ENCODE measurements at places on chromosomes 1 and 21.

DNA sequence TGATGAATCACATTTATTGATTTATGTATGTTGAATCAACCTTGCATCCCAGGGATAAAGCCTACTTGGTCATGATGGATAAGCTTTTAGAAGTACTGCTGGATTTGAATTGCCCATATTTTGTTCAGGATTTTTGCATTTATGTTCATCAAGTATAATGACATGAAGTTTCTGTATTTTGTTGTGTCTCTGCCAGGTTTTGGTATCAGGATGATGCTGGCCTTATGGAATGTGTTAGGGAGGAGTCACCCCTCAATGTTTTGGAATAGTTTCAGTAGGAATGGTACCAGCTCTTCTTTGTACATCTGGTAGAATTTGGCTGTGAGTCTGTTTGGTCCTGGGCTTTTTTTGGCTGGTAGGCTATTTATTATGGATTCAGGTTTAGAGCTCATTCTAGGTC lies 1643.1 kb upstream of the B3GALT2 start:
- no peak for DNase-seq

DNA sequence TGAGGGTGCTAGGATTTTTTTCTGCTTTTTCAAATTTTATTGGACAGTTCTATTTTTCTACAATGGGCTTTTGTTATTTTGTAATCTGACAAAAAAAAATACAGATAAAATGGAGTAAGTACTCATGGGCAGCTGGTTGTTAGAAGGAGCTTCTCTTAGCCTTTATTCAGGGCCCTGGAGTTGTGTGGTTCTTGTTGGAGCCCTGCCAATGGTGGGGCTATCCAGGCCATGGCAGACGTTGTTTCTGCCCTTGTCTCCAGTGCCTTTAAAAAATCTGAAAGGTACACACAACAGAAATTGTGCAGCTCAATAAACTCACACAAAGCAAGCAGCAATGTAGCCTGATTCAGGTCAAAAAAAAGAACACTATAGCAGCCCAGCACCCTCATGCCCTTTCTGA lies 153.5 kb upstream of the GALNT2 start:
- DNase-seq = no peak

- DNase-seq = no peak
Measured at GRCh38 chr1:82486969-82487368, 686.2 kb downstream of the ADGRL2 start.

DNA sequence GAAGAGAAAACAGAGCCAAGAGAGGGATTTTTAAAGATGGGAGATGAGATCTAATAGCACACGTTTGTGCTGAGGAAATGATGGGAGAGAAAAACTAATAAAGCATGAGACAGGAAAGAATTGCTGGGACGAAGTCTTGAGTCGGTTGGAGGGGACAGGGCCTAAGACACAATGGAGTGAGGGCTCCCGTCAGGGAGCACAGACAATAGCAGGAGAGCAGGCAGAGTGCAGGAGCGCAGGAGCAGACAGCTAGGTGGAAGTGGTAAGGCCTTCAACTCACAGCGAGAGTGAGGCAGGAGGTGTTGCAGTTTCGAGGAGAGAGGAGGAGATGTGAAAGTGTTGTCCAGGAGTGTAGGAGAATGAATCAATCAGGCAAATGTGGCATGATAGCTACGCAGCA lies 59.9 kb upstream of the SOX13 start:
- DNase-seq = no peak

DNA sequence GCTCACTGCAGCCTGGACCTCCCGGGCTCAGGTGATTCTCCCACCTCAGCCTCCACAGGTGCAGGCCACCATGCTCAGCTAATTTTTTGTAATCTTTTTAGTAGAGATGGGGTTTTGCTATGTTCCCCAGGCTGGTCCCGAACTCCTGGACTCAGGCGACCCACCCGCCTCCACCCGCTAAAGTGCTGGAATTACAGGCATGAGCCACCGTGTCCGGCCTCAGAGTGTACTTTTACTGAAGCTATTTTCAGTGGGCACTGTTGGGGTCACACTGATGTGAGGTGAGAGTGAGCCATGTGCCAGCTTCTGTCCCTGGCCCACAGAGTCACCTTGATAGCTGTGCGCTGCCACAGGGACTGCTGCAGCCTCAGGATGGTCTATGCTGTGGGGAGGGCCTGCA lies 25.3 kb upstream of the HHAT start:
- no peak for DNase-seq

DNA sequence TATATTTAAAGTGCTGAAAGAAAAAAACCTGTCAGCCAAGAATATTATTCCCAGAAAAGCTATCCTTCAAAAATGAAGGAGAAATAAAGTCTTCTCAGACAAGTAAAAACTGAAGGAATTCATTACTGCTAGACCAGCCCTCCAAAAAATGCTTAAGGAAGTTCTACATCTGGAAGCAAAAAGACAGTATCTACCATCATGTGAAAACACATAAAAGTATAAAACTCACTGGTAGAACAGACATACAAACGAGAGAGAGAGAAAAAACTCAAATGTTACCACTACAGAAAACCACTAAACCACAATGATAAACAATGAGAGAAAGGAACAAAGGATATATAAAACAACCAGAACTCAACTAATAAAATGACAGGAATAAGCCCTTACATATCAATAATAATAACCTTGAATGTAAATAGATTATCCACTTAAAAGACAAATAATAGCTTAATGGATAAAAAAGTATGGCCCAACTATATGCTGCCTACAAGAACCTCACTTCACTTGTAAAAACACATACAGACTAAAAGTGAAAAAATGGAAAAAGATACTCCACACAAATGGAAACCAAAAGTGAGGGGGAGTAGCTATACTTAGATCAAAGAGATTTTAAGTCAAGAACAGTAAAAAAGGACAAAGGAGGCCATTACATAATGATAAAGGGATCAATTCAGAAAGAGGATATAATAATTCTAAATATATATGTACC lies 22.0 kb downstream of the NSL1 start:
- no peak for DNase-seq

DNA sequence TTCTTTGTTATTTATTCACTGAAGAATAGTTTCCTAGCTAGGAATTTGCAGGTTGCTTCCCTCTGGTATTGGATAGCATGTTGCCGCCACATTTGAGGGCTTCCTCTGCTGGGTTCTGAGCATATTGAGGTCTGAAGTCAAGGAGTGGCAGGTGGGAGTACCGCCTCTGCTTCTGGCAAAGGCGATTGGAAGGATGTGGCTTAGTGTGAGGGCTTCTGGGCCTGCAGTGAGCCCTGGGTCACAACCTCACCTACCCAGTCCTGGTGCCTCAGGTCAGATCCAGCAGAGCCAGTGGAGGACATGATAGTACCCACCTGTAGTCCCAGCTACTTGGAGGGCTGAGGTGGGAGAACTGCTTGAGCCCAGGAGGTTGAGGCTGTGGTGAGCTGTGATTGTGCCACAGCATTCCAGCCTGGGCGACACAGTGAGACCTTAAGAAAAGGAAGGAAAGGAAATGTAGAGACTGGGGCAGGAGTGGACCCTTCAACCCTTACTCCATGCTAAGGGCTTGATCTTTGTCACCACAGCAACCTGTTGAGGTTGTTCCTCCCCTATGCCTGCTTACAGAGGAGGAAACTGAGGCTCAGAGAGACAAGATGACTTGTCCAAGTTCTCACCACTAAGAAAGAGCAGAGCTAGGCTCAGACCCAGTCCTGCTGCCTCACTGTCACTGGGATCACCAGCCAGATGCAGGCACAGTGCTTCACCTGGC lies 22.8 kb downstream of the A3GALT2 start:
- no peak for DNase-seq

GRCh38 chr1:88013485-88013884 lies 670.6 kb upstream of the PKN2 start:
- DNase-seq = no peak

DNA sequence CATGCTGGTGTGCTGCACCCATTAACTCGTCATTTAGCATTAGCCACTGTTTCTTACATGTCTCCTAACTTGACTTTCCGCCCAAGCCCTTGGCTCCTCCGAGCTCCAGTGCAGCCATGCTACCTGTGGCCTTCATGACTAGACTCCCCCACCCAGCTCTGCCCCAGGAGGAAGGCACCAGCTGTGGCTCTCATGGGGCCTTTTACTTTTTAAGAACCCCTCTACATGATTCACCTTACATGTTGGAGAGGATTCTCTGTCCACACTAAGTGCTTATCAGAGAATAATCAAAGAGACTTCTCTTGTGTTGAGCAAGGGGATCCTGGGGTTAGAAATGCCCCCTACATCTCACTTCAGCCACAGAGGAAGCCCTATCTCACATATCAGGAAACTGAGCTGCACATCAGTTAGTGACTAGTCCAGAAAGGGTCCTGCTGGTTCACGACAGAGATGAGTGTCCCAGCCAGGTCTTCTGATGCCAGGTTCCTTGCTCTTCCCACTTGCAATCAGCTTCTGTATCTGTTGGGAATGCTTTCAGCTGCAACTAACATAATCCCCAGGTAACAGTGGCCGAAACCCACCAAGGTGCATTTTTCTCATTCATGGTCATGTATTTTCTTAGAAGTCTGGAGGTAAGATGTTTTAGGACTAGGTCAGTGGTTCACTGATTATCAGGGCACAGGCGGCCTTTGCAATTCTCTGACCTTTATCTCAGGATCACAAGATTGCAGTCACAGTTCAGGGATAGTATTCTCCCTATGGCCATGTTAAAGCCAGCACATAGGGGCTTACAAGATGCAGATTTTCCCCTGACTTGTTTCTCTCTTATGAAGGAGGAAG lies 45.9 kb downstream of the KLHDC7A start:
- no peak for DNase-seq

- DNase-seq = peak; percentile 89
Measured at GRCh38 chr1:220094016-220094911, at the start of gene IARS2. TSS of gene IARS2 (plus strand) at chr1:220094132. CDS start at chr1:220094217, 85 bp downstream.

DNA sequence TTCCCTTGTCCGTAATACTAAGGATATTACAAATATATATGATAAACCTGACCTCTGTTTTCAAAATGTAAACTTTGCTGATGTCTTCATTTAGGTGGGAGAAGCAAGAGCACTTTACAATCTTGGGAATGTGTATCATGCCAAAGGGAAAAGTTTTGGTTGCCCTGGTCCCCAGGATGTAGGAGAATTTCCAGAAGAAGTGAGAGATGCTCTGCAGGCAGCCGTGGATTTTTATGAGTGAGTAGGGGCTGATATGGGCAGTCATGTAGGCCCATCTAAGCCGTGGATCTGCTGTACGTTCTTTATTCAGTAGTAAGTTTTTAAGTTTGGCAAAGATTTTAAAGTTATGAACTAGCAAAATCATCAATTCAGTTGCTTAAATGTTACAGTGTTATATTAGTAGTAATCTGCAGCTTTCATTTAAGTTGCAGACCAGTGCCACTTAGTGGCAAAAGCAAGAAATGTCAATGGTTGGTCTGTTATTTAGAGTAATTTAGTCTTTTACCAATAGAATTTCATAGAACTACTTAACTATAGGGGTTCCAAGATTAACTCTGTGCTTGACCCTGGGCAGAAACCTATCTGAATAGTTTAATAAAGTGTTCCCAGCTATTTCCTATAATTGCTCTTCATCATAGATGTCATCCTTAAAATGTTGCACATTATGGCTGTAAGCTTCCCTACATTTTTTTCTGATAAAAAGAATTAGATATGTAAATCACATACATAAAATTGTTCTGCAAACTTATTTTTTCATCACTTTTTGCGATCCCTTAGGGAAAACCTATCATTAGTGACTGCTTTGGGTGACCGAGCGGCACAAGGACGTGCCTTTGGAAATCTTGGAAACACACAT lies 21.3 kb downstream of the GPSM2 start:
- no peak for DNase-seq

DNA sequence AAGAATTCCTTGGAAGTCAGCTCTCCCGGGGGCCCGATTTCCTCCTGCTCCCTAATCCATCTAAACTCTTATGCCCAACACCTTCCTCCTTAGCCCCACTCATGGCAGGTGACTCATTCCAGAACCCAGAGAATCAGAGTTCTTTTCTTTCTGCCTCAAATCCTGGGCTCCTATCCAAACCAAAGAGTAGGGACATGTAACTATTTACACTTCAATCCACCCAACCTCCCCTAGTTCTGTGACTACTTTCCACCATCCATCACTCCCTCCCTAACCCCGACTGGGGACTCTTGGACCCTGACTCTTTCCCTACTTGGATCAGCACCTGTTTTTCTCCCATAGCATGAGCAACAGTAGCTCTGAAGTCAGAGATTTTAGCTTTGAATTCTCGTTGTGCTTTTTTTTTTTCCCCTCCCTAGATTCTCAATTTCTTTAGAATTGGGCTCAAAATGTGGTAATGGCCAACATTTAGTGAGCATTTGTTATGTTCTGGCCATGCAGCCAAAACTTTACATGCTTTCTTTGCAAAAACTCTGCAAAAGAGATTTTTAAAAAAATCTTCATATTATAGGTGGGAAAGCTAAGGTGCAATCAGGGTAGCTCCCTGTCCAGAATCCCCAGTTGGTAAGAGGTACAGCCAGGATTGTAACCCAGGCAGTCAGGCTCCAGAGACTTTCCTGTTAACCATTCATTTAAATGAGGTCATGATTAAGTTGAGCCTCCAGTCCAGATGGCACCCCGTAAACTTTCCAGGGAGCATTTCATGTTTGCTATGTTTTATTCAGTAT lies 7.5 kb upstream of the CYP4A11 start:
- DNase-seq = no peak

- peak; percentile 83 for DNase-seq
Measured at GRCh38 chr1:1943834-1944570, 24.9 kb upstream of the TMEM52 start.

GRCh38 chr1:100290291-100290690 lies 24.3 kb downstream of the RTCA start:
- no peak for DNase-seq

- no peak for DNase-seq
Measured at GRCh38 chr1:162087111-162087510, 17.6 kb downstream of the NOS1AP start.

GRCh38 chr1:96515925-96516324 lies 205.7 kb upstream of the PTBP2 start:
- no peak for DNase-seq

- DNase-seq = no peak
Measured at GRCh38 chr1:234658138-234658537, 48.2 kb upstream of the IRF2BP2 start.

DNA sequence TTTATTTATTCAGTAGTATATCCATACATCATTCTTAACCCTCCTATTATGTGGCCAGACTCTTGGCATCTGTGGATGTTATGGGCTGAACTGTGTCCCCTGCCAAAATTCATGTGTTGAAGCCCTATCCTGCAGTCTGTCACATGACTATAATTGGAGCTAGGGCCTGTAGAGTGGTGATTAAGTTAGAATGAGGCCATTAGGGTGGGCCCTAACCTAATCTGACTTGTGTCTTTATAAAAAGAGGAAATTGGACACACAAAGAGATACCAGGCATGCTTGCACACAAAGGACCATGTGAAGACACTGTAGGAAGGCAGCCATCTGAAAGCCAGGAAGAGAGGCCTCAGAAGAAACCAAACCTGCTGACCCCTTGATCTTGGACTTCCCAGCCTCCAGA lies 6.6 kb downstream of the ZMYND12 start:
- DNase-seq = no peak

- no peak for DNase-seq
Measured at GRCh38 chr1:75327395-75327794, 193.2 kb downstream of the LHX8 start.

DNA sequence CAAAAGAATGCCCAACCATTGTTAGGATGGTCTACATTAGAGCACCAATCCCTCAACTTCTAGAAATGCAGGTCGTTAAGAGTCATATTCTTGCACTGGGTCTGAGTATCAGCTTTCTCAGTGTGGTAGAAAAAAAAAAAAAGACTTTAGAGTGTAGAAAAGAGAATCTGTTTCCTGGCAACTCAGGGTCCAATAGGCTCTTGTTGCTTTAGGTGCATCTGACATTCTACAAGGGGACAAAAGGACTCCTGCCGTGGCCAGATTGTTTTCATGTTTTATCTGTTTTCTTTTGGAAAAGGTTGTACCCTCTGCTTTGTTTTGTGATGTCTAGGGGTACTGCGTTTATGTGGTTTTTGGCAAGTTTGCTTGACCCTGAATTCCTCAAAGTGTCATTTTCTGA lies 105.4 kb upstream of the KCNK2 start:
- DNase-seq = no peak
